ENCODE measurements at places on chromosomes 3 and 15. TPM values are rescaled to one million over a fixed set of nuclear protein-coding genes. Genes with fewer than 3 reads are reported as not detected.

Gene ESYT3
- total RNA-seq, result 0.83 TPM

Gene STRA6
- 0.57 TPM for total RNA-seq

Gene PCCB
- total RNA-seq, result 19.6 TPM

Gene GOLGA6D
- total RNA-seq, result 0.07 TPM

Gene PLA2G4D
- total RNA-seq, result not detected

Gene CCRL2
- 0.84 TPM for total RNA-seq

Gene RAMAC
- 22.1 TPM for total RNA-seq

Gene NEK4
- total RNA-seq, result 34.5 TPM

Gene TMEM40
- not detected for total RNA-seq

- H3K36me3 ChIP-seq, result no peaks in the 10 kb centered on the region
- H3K27me3 ChIP-seq, result no peaks in the 10 kb centered on the region
- H3K27ac ChIP-seq, result no peak overlapping the region
- no peak for DNase-seq
- no peak overlapping the region for H3K4me3 ChIP-seq
- H3K4me1 ChIP-seq, result peaks cover 4% of the 10 kb centered on the region
Observed at GRCh38 chr15:85421116-85421925, 40.9 kb downstream of the AKAP13 start.

GRCh38 chr3:54536450-54536849, 391.4 kb downstream of the LRTM1 start:
- peaks cover 1% of the 10 kb centered on the region for H3K4me1 ChIP-seq
- no peak overlapping the region for H3K27ac ChIP-seq
- no peaks in the 10 kb centered on the region for H3K27me3 ChIP-seq
- H3K36me3 ChIP-seq, result no peaks in the 10 kb centered on the region
- DNase-seq, result no peak
- no peak overlapping the region for H3K4me3 ChIP-seq

GRCh38 chr3:123397921-123398785, 50.7 kb downstream of the ADCY5 start:
- no peak overlapping the region for H3K27ac ChIP-seq
- no peaks in the 10 kb centered on the region for H3K27me3 ChIP-seq
- no peaks in the 10 kb centered on the region for H3K36me3 ChIP-seq
- peaks cover 22% of the 10 kb centered on the region for H3K4me1 ChIP-seq
- no peak overlapping the region for H3K4me3 ChIP-seq
- DNase-seq, result no peak

DNA sequence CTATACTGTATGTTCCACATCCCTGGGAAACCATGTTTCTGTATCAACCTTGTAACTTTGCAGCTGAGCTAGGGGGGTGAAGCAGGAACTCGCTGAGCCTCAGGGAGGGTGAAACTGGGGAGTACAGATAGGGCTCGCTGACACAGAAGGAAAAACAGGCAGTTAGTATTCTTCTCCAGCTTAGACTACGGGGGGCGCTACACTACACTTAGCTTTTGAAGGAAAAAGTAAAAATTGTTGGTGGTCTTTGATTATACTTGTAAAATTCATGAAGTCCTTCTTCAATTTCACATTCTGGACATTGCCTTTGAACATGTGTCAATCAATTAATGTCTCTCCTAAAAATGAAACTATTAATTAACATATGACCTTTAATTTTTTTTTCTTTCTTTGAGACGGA, 73.5 kb upstream of the RGMA start:
- no peaks in the 10 kb centered on the region for H3K36me3 ChIP-seq
- no peak overlapping the region for H3K4me3 ChIP-seq
- H3K4me1 ChIP-seq, result peaks cover 6% of the 10 kb centered on the region
- H3K27ac ChIP-seq, result no peak overlapping the region
- DNase-seq, result no peak

DNA sequence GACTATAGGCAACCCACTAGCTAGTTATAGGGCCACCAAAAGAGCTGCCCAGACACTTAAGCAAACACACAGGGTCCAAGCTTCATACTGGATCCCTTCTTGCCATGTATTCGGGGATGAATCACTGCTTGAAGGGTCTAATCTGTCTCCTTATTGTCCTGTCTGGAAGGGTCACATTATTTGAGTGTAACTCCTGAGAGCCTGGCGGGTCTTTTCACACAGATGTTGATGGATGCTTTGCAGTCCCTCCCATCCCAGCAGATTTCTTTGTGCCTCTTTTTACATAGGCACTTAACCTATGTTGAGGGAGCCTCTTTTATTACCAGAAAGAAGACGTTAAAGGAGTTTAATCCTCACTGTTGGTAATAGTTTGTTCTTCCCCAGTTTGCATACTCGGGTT, 56.6 kb downstream of the BBX start:
- H3K4me3 ChIP-seq, result no peak overlapping the region
- H3K27ac ChIP-seq, result no peak overlapping the region
- DNase-seq, result no peak
- no peaks in the 10 kb centered on the region for H3K27me3 ChIP-seq
- H3K36me3 ChIP-seq, result no peaks in the 10 kb centered on the region

DNA sequence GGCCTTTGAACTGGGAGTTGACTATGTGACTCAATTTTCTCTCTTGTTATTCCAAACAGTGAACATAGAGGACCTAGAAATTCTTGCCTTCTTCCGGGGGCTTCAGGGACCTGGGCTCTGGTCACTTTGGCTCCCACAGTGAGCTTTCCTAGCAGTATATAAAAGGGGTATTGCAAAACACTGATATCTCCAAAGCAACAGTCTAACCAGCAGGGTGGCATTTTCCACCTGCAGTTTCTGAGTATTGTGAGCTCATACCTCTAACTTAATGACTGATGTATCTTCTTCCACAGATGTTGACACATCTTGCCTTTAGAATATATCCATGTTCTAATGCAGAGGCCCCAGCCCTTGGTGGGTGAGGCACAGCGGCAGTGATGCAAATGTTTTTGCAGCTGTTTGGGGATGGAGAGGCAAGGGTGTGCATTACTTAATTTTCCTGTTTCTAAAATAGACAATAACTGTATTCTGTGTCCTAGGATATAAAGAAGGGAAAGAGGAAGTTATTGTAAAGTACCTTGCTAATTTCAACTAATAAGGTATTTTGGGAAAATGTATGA, 45.7 kb upstream of the ADGRG7 start:
- H3K27ac ChIP-seq, result no peak overlapping the region
- DNase-seq, result no peak
- H3K36me3 ChIP-seq, result no peaks in the 10 kb centered on the region

GRCh38 chr15:85482894-85483293, 102.5 kb downstream of the AKAP13 start:
- no peak for DNase-seq
- H3K27ac ChIP-seq, result no peak overlapping the region
- H3K27me3 ChIP-seq, result no peaks in the 10 kb centered on the region
- H3K36me3 ChIP-seq, result no peaks in the 10 kb centered on the region
- H3K4me3 ChIP-seq, result no peak overlapping the region

DNA sequence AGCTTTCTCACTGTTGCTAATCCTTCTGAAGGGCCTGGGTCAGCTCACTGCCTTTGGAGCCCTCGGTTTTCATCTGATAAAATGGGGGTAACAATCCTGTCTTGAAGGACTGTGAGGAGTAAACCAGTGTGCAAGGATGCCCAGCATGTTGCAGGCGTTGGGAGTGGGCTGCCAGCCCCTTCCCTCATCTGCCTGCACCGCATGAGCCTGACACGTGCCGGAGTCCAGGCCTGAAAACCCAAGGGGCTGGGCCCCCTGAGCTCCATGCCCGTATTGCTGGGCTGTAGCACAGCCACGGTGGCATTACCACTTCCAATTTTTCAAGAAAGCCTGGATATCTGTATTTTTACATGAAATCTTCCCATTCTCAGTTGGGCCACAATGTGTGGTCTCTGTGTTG, 98.1 kb downstream of the DNAJB8 start:
- no peak for DNase-seq
- no peaks in the 10 kb centered on the region for H3K36me3 ChIP-seq
- no peak overlapping the region for H3K4me3 ChIP-seq
- H3K27ac ChIP-seq, result no peak overlapping the region
- no peaks in the 10 kb centered on the region for H3K27me3 ChIP-seq

DNA sequence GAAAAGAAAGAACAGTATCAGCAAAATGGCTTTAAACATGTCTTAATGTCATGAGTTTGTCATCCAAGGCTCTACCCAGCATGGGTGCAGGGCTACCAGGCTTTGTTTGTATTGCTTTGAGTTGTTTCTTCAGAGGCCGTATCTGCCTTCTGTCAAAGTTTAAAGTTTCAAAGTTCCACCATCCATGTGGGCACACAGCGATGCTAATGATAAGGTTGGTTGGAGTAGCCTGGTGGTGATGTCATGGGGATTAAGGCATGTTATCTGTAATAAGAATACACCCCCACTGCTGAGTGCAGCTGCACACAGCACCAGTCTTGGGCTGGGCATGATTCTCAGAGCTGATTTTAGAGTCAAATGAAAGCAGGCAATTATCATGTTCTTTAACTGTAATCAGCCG, 72.0 kb upstream of the LRTM1 start:
- H3K4me3 ChIP-seq, result no peak overlapping the region
- H3K27me3 ChIP-seq, result no peaks in the 10 kb centered on the region
- H3K36me3 ChIP-seq, result no peaks in the 10 kb centered on the region

DNA sequence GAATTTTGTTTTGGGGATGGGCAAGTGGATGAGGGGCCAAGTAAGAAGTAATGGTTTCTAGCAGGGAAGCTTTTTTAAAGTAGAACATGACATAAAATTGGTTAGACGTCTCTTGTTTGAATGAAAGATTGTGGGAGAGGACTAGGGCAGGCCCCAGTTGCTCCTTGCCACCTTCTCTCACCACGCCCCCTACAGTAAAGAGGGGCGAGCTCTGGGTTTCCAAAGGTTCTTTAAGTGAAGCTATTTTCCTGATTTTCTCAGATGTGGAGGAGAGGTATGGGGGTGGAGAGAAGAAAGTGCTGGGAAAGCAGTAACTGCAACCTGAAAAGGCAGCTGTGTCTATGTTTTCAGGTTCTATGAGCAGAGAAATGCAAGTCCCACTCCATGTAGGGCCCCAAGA, 32.6 kb upstream of the SKIL start:
- peaks cover 1% of the 10 kb centered on the region for H3K4me1 ChIP-seq
- DNase-seq, result no peak
- no peaks in the 10 kb centered on the region for H3K27me3 ChIP-seq
- no peak overlapping the region for H3K4me3 ChIP-seq

DNA sequence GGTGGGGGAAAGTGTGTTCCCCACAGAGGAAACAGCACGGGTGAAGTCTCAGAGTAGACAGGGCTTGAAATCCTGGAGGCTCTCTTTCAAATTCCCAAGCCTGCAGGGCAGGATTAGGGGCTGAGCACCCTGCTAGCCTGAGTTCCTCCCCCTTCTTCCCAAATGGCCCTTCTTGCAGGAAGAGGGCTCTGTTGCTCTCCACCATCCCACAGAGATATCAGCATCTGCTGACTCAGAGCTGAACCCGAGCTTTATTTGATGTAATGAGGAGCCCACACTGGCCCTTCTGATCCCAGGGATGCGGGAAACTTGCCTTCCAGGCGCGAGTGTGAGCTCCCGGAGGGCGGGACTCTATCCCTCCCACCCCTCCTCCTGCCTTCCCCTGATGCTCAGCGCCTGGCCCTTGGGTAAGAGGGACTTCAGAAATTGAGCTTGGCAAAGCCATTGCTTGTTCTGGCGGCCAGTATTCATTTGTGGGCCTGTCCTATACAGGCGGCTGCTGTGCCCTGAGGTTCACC, 1.4 kb upstream of the STRA6 start:
- no peak overlapping the region for H3K4me3 ChIP-seq
- peaks cover 18% of the 10 kb centered on the region for H3K4me1 ChIP-seq
- H3K36me3 ChIP-seq, result no peaks in the 10 kb centered on the region
- H3K27me3 ChIP-seq, result no peaks in the 10 kb centered on the region

GRCh38 chr3:167973901-167974300, 121.8 kb downstream of the GOLIM4 start:
- no peaks in the 10 kb centered on the region for H3K27me3 ChIP-seq
- no peak overlapping the region for H3K4me3 ChIP-seq
- no peak for DNase-seq
- no peaks in the 10 kb centered on the region for H3K4me1 ChIP-seq
- no peaks in the 10 kb centered on the region for H3K36me3 ChIP-seq
- no peak overlapping the region for H3K27ac ChIP-seq

DNA sequence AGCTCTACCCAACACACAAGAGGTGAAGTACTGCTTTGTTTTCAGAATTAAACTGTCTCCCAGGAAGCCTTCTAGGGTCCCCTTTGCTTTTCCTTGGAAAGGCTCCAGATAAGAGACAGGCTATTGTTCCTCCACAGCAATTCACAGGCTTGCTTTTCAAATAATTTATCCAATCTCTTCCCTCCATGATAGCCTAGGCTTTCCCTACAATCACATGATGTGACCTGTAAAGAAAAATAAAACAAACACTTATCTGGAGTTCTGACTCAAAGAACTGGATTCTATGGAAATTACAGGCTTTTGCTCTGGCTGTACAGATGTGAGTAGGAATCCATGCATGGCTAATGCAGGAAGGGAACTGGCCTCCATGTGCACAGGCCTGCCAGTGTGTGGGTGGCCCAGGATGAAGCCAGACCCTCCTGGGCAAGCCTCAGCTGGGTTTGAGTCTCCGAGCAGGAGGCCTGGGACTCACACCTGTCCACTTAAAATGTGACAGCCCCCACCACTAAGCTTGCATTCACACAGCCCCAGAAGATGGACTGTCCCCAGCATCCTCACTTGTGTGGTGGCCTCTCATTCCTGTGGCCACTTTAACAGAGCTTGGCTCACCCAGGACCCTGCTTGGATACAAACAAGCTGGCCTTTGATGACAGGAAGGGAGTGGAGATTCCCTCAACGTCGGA, 75.8 kb upstream of the LEKR1 start:
- no peak for DNase-seq
- no peaks in the 10 kb centered on the region for H3K4me1 ChIP-seq
- no peaks in the 10 kb centered on the region for H3K27me3 ChIP-seq
- H3K4me3 ChIP-seq, result no peak overlapping the region
